ENCODE measurements at places on chromosomes 7 and 10.

DNA sequence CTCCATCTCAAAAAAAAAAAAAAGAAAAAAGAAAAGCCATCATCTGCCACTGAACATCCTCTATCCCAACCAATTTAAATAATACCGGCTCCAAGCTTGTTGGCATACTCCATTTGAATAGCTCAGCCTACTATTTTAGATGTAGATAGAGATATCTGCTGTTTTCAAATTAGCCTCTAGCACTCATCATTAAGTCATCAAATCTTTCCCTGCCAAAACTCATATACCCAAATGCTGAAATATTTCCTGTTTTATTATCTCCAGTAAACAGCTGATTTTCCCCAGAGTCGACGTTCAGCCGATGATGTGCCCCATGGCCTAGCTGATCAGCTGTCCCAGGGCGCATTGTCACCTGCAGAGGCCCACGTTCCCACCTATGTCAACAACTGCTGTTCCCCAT is 34.5 kb upstream of the FRMD4A start:
- DNase-seq, result no peak

GRCh38 chr7:20329389-20330238 is 1.1 kb upstream of the ITGB8 start:
- DNase-seq, result peak; percentile 21

DNA sequence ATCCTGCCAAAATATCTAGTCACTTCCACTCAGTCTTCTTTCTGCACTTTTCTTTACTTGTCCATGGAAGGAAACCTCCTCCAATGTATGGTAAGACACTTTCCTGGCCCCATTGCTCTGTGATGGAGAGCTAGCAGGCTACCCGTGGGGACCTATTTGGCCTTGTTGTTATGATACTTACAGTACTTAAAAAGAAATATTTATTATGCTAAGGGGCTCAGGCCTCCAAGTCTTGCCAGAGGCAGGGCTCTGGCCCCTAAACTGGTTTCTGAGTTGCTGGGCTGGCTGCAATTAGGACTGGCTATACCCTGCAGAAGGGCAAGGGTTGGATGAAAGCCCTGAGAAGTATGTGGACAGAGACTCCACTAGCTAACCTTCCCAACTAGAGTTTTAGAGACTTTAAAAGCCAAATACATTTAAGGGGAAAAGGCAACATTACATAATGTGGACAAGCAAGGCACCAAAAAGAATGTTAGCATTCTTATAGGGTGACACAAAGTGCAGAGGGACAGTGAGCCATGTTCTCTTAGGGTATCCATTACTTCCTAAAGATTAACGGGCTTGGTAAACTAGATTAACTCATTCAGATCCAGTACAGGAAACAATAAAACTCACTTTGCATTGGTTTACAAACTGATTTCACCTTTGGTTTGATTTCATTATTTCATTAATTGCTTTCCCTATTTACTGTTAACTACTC is 84.9 kb upstream of the INHBA start:
- DNase-seq, result no peak

DNA sequence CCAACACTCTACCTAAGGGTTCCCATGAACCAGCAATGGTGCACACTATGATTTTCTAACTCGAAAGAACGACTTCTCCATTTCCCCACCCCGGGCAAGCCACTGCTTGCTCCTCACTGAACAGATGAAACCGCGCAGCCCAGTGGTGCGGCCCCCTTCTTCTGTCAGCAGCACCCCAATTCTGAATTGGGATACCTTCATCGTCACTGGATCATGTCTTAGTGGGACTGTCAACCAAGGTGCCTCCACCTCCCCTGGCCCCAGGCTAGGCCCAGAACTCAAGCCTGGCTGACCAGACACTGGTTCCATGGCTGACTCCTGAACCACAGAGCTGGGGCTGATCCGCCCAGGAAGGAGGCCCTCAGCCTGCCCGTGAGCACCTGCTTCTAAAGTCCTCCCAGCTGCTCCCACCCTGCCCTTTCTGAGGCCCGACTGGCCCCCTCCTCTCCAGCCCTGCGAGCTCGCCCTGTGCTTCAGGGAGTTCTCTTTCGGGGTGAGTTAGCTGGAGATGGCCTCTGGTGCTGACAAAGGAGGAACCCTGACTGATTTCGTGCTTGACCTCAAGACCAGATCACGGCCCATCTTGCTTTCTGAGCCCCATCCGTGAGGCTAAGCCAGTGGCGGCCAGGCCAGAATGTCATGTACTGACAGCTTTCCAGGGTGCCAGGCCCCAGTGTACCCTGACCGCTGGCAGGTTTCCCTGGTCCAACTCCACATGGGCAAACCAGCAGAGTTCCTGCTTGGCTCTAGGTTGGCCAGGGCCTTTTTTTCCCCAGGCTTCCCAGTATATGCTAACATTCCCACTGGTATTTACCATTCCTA is 44.5 kb downstream of the FAM53B start:
- DNase-seq, result no peak

GRCh38 chr7:50389961-50390360 is 60.2 kb downstream of the FIGNL1 start:
- DNase-seq, result no peak

GRCh38 chr7:91771921-91772815 is 108.3 kb downstream of the MTERF1 start:
- no peak for DNase-seq

DNA sequence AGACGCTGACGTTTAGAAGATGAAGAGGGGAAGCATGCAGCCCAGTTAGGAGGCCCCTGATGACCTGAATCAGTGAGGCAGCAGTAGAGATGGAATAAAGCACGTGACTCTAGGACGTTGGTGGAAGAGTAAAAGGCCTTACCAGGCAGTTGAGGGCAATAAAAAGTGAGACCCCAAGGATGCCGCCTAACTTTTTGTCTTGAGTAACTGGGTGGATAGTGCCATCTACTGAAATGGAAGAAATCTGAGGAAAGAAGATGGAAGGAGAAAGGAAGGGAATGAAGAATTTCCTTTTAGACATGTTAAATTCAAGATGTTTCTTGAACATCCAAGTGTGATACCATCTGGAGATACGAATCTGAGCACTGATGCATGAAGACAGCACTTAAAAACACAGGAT is 220.0 kb upstream of the LRRN3 start:
- DNase-seq, result no peak

DNA sequence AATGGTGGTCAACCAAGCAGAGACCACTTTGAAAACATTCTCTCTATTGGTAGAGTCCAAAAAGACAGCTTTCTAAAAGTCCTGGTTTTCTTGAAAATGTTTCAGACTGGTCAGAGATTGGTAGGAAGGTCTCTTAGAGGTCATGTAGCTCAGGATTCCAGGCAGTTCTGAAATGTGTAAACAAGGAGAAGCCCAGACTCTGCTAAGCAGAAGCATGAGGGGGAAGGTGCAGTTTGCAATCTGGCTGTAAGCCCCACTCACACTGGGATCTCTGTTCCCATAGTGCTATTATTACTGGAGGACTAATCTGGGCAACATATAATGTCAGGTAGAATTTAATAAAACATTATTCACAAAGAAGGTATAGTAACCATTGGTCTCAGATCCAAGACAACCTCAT is 101.1 kb downstream of the MAGI2 start:
- DNase-seq, result no peak

DNA sequence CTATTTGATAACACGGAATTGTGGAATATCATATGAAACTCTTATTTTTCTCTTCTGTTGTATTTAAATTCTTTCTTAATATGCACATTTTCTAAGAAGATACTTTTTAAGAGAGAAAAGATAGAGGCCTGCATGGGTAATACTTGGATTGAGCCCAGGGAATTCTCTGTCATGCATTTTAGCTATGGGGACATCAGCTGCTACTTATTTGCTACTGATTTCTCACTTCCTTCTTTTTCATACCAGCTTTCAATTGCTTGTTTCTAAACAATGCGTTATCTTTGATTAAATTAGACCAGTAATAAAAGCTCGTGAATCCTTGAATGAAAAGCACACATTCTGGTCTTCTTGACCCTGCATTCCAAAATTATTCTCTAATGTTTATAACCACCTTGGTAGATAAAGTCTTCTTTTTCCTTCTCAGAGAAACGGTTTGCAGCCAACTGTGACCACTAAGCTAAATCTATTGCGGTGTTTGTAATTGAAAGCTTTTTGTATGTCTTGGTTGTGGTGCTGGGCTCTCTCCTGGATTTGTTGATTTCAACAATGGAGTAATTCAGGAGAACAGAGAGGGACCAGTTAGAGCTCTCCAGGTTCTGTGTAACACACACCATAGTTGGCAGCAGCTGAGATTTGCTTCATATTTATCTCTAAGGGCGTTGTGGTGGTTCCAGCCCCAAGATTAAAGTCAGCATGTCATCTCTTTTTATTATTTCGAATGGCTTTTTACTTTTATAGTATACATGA is 139.3 kb downstream of the PPP1R9A start:
- DNase-seq, result no peak

DNA sequence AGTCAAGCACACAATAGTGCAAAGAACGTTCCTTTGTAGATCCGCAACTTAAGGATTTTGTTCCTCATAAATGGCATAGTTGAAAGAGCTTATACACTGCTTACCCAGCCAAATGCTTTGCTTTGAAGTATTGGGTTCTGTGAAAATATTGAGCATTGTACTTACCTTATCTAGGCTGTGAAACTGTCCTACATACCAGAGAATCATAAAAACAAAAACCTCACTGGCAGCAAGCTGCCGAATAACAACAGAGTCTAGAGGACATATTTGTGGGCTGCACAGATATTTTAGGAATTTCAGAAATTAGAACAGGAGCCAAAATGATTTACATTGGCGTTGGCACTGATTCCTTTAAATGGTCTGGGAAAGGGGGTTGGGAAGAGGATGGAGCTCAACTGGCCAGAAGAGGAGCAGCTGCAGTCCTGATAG is 174.8 kb downstream of the RTKN2 start:
- DNase-seq, result no peak

GRCh38 chr10:28897617-28898464 is 220.5 kb downstream of the BAMBI start:
- no peak for DNase-seq

- DNase-seq, result no peak
Observed at GRCh38 chr10:113503930-113504329, 48.9 kb upstream of the HABP2 start.

- DNase-seq, result no peak
Observed at GRCh38 chr10:3225561-3225960, 53.0 kb upstream of the PITRM1 start.

- no peak for DNase-seq
Observed at GRCh38 chr7:140033036-140033435, 29.7 kb downstream of the PARP12 start.

- no peak for DNase-seq
Observed at GRCh38 chr10:104076743-104077160, 8.9 kb downstream of the COL17A1 start.

- DNase-seq, result no peak
Observed at GRCh38 chr7:129438281-129438838, 4.1 kb downstream of the STRIP2 start.
